Activated naive CD4-positive, alpha-beta T cell (primary cell): ENCODE measurements at places on chromosomes 12 and 14.
A peak's percentile ranks its signal among the peaks of the same experiment; 100 is the strongest.

DNA sequence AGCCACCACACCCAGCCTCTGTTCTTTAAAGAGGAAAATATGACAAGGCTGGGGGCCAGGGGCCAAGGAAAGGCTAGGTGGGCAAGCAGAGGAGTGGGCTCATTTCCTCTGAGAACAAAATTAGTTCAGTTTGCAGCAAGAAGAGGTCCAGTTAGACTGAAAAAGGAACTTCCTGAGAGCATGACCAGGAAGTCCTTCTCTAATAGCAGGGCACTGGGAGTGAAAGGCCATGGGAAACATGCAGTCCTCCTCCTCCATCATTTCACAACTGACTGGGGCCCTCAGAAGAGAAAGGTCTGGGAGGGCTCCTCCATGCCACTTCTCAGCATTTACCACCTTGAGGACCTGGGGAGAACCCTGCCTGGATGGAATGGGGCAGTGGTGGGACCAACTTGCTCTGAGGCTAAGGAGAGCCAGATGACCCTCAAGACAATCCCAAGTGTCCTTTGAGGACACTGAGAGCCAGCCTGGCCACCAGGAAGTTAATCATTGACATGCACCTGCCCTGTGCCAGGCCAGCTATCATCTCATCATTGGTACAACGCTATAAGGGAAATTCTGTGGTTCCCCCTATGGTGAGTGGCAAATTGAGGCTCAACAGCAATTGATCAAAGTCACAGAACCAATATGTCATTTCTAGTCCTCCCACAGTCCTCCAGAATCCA lies 2.0 kb downstream of the AQP2 start:
- no peak for DNase-seq

- DNase-seq: no peak
Observed at GRCh38 chr12:112352921-112353320, 29.3 kb downstream of the HECTD4 start.

DNA sequence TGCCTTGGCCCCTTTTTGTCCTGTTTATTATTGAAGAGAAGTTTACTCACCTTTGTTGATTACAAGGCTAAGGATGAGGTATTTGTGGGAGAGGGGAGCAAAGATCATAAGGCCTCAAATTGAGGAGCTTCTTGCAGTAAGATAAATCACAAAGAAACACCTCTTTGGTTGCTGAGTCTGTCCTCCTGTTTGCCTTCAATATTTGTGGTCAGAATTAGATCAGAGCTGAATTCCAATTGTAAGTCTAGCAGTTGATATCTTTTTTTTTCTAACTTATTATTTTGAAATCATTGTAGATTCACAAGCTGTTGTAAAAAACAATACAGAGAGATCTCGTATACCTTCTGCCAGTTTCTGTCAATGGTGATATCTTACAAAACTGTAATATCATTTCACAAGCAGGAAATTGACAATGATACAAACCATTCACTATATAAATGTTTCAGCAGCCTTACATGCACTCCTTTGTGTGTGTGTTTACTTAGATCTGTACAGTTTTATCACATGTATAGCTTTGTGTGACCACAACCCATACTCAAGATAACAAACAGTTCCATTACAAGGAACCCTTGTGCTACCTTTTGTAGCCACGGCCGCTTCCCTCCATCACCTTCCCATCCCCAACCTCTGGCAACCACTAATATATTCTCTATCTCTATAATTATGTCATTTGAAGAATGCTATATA lies 97.4 kb downstream of the KICS2 start:
- no peak for DNase-seq

DNA sequence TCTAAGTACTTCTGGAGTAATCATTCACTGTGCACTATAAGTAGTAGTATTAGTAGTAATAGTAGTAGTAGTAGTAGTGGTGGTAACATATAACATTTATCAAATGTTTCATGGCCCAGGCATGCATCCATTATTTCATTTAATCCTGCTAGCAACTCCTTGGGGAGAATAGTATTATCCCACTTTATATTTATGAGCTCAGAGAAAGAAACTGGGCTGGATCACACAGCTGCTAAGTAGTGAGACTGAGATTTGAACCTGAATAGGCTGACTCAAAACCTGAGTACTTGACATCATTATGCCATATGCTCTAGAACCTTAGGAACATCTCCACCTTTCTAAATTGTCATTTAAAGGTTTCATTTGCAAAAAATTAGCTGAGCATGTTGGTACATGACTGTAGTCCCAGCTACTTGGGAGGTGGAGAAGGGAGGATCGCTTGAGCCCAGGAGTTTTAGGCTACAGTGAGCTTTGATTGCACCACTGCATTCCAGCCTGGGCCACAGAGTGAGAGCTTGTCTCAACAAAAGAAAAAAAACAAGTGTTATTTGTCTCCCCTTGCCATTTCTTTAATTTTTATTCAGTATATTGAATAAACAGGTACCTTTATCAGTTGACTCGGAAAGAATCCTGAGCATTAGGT lies 11.4 kb upstream of the NID2 start:
- DNase-seq: no peak

GRCh38 chr14:35196571-35196970 lies 74.2 kb downstream of the PRORP start:
- DNase-seq: no peak

DNA sequence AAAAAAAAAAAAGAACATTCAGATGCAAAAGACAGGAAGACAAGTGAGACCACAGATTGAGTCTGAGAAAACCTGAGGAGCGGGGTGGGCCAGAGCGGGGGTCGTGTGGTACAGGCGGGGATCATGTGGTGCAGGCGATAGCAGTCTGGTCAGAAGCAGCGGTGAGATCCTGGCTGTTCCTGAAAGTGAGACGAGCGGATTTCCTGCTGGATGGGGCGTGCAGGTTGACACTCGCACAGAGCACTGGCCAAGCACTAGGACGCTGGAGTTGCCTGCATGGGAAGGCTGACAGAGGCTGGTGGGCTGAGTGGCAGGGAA lies 35.7 kb downstream of the CDC42BPB start:
- DNase-seq: no peak

DNA sequence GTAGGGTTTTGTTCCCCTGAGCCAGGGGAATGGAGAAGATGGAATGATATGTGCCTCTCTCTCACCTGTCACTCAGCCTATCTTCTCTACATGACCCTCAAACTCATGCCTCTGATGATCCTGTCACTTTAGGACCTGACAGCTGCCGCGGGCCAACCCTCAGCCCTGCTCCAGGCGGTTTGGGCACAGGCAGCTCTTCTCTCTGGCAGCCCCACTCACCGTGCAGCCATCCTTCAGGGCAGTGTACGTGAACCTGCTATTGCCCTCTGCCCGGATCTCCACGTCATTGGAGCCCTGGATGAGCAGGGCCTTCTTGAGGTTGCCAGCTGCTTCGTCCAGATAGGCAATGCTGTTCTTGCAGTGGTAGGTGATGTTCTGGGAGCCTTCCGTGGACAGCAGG lies 10.5 kb downstream of the TMEM106C start:
- no peak for DNase-seq

DNA sequence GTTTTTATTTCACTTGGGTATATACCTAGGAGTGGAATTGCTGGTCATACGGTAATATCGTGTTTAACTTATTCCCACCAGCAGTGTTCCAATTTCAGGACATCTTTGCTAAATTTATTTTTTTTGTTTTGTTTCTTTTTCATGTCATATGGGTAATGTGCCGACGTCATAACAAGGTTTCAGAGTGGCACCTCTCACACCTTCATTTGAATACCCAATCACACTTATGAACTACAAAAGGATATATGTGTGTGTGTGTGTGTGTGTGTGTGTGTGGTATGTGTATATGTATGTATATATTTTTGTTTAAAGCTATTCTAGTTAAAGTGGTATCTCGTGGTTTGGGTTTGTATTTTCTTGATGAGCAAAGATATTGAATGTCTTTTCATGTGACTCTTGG lies 12.1 kb downstream of the TRAF3 start:
- no peak for DNase-seq

- peak; percentile 6 for DNase-seq
Observed at GRCh38 chr12:66860752-66861750, 182.2 kb upstream of the GRIP1 start.

- DNase-seq: no peak
Observed at GRCh38 chr12:71161591-71161990, 3.8 kb upstream of the TSPAN8 start.

- no peak for DNase-seq
Observed at GRCh38 chr12:122982477-122982815, 2.0 kb downstream of the ARL6IP4 start.

DNA sequence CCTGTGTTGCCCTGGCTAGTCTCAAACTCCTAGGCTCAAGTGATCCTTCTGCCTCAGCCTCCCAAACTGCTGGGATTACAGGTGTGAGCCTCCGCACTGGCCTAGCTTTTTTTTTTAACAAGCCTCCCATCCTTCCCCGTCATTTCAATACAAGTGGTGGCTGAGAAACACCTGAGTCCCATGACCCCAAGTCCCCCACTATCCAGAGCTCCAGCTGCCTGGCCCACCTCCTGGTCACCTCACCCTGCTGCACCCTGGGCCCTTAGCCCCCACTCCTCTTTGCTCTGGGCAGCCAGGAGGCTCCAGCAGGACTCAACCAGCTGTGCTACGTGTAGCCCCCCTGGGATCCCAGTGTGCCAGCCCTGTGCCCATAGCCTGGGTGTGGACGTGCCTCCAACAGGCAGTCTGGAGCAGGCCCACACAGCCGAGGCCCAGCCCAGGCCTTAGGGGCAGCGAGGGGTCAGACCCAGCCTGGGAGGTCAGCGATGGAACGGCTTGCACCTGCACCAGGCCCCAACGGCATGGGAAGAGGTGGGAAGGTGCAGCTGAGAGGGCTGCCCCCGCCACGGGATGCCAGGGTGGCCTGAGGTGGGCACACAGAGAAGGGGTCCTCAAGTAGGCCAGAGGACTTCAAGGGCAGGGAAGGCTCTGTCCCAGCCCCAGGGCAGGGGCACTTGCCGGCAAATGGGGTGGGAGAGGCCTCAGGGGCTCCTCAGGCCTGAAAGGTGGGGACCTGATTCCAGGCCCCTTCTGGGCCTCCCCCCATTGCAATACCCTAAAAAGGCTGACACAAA lies 6.5 kb downstream of the AHNAK2 start:
- no peak for DNase-seq

DNA sequence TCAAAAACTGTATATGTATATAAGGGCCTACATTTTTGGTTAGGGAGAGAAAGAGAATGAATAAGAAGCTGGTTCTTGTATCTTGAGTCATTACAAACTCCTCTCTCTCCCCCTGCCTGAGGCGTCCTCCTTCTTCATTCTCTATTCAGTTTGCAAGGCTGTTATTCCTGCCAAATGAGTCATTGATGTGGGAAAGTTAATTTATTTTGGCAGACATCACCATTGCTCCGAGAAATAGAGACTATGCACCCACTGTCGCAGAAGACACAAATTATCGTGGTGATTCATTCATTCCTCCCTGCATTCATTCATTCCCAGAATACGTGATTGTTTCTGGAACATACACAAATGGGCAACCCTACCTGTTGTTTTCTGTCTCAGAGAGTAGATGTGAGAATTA lies 112.5 kb upstream of the MED13L start:
- DNase-seq: no peak

- DNase-seq: no peak
Observed at GRCh38 chr14:95039259-95039992, 117.9 kb downstream of the DICER1 start.

- DNase-seq: no peak
Observed at GRCh38 chr14:91997492-91997891, 42.4 kb downstream of the TRIP11 start.

- no peak for DNase-seq
Observed at GRCh38 chr12:65597527-65597926, 226.8 kb upstream of the HMGA2 start.

GRCh38 chr12:40104461-40105264 lies 1.2 kb downstream of the SLC2A13 start:
- DNase-seq: no peak

DNA sequence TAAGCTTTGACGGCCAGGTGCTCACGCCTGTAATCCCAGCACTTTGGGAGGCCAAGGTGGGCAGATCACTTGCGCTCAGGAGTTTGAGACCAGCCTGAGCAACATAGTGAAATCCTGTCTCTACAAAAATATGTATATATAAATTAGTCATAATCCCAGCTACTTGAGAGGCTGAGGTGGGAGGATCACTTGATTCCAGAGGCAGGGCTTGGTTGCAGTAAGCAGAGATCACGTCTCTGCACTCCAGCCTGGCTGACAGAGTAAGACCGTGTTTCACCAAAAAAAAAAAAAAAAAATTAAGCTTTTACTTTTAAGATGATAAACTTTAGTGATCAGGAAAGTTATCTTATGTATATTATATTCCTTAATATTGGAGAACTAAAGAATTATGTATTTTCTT lies 18.0 kb upstream of the SNAPC1 start:
- DNase-seq: no peak

GRCh38 chr12:124140944-124141486 lies 153.9 kb upstream of the RFLNA start:
- no peak for DNase-seq

GRCh38 chr12:53492830-53493609 lies 6.2 kb downstream of the MAP3K12 start:
- DNase-seq: peak; percentile 57

GRCh38 chr12:130557886-130558765 lies 158.0 kb downstream of the RIMBP2 start:
- DNase-seq: no peak

DNA sequence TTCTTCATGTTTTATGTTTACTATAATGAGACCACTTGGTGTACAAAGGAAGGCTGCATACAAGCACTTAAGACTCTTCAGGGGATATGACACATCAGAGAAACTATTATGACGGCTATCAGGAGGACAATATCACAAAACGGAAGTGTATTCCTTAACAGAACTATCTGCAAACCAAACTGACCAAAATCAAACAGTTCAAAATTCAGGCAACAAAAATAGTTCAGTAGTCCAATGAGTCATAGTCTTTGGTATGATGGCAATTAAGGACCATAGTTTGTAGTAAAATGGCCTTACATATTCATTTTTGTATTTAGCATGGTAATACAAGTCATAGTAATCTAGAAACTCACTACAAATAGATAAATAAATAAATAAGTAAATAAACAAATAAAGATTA lies 1638.7 kb upstream of the SEL1L start:
- DNase-seq: no peak

GRCh38 chr12:104360157-104360556 lies 56.6 kb downstream of the EID3 start:
- DNase-seq: no peak

- no peak for DNase-seq
Observed at GRCh38 chr12:44464180-44464579, 411.9 kb downstream of the NELL2 start.

DNA sequence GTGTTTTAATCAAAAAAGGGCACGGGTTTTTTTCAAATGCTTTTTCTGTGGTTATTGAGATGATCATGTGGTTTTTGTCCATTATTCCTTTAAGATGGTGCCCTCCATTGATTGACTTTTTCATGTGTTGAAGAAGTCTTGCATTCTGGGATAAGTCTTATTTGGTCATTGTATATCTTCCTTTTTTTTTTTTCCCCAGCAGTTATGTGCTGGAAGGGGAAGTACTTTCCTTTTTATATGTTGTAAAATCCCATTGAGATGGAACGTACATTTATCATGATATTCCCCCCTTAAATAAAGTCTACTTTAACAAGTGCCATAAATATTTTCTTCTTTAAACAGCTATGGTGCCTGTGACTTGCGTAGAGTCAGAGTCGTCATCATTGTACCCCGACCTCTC lies 24.8 kb upstream of the MUCL1 start:
- DNase-seq: no peak

GRCh38 chr12:24948420-24948756 lies 513 bp downstream of the BCAT1 start:
- no peak for DNase-seq
